ENCODE measurements at places on chromosomes 2 and 18. TPM values are rescaled to one million over a fixed set of nuclear protein-coding genes. Genes with fewer than 3 reads are reported as not detected.

Gene CDK15
- 5.8 TPM for total RNA-seq

Gene LYG1
- 0.16 TPM for total RNA-seq

Gene CAPN14
- 0.16 TPM for total RNA-seq

Gene G6PC2
- total RNA-seq, result not detected

Gene L3MBTL4
- 0.16 TPM for total RNA-seq

Gene RMDN2
- 3.7 TPM for total RNA-seq

Gene MARCHF4
- under 0.01 TPM for total RNA-seq

Gene CPLX4
- not detected for total RNA-seq

Gene CPSF3
- total RNA-seq, result 43.8 TPM

Measured in bronchial smooth muscle cell (primary cell).